ENCODE measurements at places on chromosomes 4 and X.

DNA sequence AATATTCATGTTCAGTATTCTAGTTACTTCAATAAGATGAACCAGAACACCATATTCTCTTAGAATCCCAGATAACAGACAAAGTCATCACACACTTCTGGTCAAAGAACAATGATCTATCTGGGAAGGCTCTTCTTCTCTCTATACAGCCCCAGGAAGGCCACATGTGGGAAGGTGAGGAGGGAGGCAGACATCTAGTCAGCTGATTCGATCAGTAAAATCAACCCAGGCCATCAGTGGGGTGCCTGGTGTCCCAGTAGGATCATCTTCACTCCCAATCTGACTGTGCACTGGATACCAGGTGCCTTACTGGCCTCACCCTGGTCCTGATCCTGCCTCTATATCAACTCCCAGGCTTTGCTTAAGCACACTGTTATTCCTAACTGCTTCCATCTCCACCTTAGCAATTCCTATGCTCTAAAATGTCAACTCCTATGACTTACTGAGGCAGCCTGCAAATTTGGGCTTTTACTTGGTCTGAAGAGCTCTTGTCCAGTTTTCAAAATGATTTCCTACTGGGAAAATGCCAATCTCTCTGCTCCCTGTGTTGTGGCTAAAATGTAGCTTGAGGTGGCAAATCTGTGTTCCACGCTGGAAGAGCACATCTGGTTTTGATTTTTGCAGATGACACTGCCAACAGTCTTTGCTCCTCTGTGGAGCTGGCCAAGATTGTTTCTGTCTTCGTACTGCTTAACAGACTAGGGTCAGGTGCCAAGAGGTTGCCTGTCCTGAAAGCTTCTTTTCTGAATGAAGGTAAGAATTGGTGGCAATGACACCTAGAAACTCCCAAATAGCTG, 128.7 kb downstream of the MGST2 start:
- DNase-seq: peak; percentile 48

GRCh38 chr4:129362691-129363274, 266.8 kb downstream of the C4orf33 start:
- peak; percentile 60 for DNase-seq

DNA sequence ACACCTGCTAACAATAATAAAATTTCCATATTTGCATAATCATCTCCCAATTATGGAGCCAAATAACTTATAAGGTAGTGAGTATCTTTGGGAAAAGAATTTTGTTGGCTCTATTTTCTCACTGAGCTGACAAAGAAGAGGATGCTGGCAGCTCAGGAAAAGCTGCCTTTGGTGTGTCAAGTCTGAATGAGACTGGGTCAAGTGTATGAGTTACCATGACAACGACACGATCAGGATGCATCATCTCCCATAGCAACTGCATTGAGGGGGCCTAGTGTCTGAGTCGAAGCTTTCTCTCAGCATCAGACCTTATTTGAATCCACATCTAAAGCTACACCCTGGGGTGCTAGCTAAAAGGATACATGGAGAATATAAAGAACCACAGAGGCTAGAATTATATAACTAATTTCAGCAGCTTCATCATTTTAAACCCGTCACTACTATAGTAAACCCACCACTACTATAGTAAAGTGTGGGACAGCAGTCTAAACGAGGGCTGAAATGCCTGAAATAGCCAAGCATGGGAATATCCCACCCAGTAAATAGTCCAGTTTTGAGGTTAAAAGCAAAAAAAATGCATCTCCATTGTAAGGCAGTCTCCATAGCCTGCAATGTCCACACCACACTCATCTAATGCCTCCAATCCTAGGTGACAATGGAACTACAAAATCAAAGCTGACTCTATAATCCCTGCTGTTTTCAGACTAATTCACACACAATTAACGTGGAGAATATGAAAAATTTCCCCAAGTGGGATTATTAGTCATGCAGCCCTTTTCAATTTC, 16.0 kb downstream of the GSPT2 start:
- DNase-seq: no peak

- no peak for DNase-seq
These were observed 194.7 kb downstream of the RAB28 start for GRCh38 chr4:13289391-13289790.

- peak; percentile 68 for DNase-seq
These were observed at the start of gene ARHGAP6 for GRCh38 chrX:11665168-11666111. ARHGAP6 (minus strand) TSS chrX:11665920; CDS start chrX:11664828, 1,092 bp downstream.

- no peak for DNase-seq
These were observed 12.6 kb downstream of the IBSP start for GRCh38 chr4:87811977-87812376.

GRCh38 chr4:47104986-47105385, 73.6 kb downstream of the GABRB1 start:
- DNase-seq: no peak
